Hematopoietic multipotent progenitor cell treated with erythropoietin and hydrocortisone succinate and interleukin-3 and kit ligand, for 15 days (in vitro differentiated cells): ENCODE measurements at places on chromosomes 7 and 10.

DNA sequence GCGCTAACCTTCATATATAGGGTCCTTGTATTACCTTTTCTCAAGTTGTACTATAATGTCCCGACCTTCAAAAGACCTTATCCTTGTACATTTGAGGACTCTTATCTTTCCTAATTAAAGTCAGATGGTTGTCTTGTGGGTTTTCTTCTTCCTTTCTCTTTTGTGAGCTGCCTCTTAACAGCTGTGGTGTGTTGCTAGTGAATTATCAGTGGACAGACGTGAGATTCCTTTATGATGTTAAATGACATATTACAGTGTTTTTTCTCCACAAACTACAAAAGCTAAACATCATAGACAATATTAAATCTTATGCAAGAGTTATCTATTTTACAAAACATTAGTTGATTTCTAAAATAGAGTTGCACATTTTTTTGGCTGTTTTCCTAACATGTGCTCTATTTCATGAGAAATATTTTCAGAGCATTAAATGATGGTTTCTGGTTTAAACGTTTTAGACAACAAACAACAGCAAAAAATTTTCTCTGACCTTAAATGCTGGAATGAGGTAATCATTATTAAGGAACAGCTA, 272.2 kb upstream of the NPVF start:
- DNase-seq, result no peak

- no peak for DNase-seq
These were observed 82.0 kb downstream of the ARL4A start for GRCh38 chr7:12769444-12769843.

DNA sequence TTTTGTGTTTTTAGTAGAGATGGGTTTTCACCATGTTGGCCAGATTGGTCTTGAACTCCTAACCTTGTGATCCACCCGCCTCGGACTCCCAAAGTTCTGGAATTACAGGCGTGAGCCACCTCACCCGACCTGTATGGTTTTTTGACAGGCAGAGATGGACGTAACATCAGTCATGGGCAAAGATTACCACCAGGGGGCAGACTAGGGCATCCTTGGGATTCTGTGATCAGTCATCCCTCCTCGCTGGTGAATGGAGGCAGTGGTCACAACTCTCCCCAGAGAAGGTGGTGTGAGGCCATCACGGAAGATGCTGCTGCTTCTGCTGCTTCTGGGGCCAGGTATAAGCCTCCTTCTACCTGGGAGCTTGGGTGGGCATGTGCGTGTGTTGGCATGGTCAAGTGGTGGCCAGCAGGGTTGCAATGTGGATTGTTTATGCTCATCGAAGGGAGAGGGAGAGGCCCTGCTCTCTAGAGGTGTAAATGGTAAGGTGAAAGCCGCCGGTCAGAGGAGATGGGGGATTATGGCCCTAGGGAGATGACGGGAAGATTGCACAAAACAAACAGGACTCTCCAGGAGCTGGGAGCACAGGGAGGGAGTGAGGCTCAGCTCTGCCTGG, 122.7 kb upstream of the PRSS1 start:
- DNase-seq, result peak; percentile 62

- DNase-seq, result no peak
These were observed 37.3 kb downstream of the HBP1 start for GRCh38 chr7:107206136-107206535.

- no peak for DNase-seq
These were observed 72.5 kb downstream of the SYPL1 start for GRCh38 chr7:106039486-106040060.

DNA sequence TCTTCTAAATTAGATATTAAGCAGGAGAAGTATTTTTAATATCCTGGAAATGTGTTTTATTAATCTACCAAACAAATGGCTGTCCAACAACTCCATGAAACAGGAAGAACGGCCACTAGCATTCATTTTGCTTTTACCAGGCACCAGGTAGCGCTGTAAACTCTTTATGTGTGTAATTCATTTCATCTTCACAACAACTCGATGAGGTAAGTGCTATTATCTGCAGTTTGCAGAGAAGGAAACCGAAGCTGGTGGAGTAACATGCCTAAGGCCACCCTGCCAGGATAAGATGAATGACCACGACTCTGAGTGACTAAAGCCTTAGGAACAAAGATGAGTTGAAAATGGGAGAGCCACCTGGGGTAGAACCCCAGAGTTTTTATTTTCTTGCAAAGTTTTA, 101.2 kb downstream of the KIAA1217 start:
- DNase-seq, result no peak

DNA sequence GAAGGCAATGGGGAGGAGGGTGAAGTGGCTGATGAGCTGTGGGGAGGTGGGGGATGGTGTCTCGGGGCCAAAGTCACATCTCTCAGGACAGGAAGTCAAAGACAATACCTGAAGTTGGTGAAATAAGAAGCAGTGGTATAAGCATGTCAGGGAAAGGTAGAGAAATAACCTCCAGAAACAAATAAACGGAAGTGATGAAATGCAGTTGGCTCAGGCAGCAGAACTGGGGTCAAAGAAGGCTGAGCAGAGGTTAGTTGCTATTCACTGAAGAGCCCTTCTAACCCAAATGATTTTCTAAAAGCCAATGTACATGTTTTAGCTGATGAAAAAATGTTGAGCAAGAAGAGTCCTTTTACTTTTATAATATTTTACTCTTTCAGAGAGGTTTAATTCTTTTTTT, 78.6 kb upstream of the ADRB1 start:
- no peak for DNase-seq

- DNase-seq, result no peak
These were observed 20.8 kb upstream of the INSIG1 start for GRCh38 chr7:155276800-155277375.

- no peak for DNase-seq
These were observed 266.9 kb downstream of the USP6NL start for GRCh38 chr10:11344550-11344949.

GRCh38 chr10:5783300-5783699, 29.9 kb downstream of the GDI2 start:
- DNase-seq, result no peak

DNA sequence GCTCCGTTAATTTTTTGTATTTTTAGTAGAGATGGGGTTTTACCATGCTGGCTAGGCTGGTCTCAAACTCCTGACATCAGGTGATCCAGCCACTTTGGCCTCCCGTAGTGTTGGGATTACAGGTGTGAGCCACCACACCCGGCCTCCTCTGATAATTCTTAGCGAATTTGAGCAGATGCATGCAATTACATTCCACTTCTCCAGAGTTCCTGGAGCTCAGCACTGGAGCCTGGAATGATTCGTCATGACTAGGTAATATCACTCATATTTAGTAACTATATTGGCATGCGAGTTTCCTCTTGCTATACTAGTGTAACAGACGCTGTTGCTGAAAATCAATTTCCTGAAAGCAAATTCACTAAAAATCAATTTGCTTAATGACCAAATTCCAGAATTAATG, 86.8 kb downstream of the MKX start:
- no peak for DNase-seq

GRCh38 chr7:24143547-24143946, 140.4 kb upstream of the NPY start:
- no peak for DNase-seq

- no peak for DNase-seq
These were observed 39.3 kb upstream of the DUSP5 start for GRCh38 chr10:110458266-110458920.

GRCh38 chr10:119443970-119444660, 98.4 kb downstream of the RGS10 start:
- DNase-seq, result no peak

DNA sequence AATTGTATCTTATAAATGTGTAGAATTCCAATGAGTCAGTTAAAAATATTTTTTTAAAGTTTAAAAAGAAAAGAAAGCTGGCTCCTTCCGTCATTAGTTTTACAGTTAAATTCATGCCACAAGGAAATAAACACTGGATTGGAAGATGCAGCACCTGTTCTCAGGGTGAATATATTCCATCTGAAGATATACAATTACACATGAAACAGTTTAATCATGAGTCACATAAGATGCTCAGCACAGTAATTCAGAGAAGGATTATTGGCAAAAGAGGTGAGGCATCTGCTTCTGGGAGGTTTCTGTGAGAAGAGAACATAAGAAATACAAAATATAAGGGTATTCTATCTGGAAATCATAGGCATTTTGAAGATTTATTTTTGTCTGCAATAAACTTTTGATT, 376.5 kb upstream of the SORCS1 start:
- DNase-seq, result no peak

- no peak for DNase-seq
These were observed 93.5 kb downstream of the PAXIP1 start for GRCh38 chr7:154909241-154910105.

DNA sequence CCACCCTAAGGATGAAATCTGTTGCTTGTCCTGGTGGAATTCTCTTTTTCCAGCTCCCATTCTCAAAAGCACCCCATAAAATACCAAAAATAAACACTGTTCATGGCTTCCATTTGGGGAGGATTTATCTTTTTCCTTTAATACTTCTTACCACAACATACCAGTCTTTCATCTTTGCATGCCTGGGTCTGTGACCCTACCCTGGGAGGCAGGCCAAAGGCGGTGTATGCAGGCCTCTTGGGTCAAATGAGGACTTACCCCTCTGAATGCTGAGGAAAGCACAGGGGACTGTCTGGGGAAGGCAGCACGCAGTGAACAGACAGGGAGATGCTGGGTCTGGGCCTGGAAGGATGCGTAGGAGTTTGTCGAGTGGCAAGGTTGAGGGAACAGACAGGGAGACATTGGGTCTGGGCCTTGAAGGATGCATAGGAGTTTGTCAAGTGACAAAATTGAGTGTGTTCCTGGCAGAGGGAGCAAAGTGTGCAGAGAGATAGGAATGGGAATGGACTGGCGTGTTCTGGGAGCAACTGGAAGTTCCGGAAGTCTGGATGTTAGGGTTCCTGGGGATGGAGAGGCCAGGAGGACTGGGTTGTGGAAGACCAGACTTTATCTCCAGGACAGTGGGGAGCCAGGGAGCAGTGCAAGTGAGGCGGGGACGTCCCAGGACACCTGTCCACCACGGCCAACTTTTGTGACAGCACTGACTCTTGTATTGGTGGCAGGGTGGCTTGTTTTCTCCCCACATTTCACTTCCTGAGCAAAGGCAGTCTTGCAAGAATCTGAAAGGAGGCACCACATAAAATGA, 40.8 kb downstream of the MYL10 start:
- no peak for DNase-seq

DNA sequence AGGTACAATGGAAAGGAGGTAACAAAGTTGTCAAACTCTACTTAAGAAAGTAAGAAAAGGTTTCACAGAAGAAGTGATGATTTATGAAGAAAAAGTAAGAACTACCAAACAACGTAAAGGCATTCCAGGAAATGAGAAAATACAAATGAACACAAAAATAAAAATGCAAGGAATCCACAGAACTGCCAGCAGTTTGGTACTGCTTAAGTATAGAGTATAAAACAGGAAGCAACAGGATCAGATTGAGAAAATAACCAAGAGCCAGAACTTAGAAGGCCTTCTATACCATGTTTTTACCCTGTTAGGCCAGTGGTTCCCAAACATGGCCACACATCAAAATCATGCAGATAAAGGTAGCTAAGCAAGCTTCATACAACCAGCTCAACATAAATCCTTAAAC, 9.2 kb downstream of the NDUFA5 start:
- DNase-seq, result no peak

- DNase-seq, result no peak
These were observed 129.4 kb upstream of the SAMD8 start for GRCh38 chr10:74981831-74982633.

- DNase-seq, result no peak
These were observed 32.6 kb upstream of the UNCX start for GRCh38 chr7:1200045-1200444.

DNA sequence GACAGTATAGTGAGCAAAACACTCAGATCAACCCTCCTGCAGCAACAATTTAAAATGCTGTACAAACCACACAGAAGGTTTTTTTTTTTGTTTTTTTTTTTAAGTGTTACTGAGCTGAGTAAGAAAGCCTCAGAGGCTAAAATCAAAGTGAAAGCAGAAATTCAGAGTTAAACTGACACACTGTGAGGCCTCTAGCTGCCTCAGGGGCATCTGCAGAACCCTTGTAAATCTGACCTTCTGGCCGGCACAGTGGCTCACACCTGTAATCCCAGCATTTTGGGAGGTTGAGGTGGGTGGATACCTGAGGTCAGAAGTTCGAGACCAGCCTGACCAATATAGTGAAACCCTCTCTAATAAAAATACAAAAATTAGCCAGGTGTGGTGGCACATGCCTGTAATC, 7.4 kb upstream of the GNA12 start:
- no peak for DNase-seq

GRCh38 chr10:84665883-84666463, 337.6 kb downstream of the CCSER2 start:
- peak; percentile 20 for DNase-seq

GRCh38 chr10:132464256-132465192, 67.5 kb downstream of the PWWP2B start:
- DNase-seq, result no peak

DNA sequence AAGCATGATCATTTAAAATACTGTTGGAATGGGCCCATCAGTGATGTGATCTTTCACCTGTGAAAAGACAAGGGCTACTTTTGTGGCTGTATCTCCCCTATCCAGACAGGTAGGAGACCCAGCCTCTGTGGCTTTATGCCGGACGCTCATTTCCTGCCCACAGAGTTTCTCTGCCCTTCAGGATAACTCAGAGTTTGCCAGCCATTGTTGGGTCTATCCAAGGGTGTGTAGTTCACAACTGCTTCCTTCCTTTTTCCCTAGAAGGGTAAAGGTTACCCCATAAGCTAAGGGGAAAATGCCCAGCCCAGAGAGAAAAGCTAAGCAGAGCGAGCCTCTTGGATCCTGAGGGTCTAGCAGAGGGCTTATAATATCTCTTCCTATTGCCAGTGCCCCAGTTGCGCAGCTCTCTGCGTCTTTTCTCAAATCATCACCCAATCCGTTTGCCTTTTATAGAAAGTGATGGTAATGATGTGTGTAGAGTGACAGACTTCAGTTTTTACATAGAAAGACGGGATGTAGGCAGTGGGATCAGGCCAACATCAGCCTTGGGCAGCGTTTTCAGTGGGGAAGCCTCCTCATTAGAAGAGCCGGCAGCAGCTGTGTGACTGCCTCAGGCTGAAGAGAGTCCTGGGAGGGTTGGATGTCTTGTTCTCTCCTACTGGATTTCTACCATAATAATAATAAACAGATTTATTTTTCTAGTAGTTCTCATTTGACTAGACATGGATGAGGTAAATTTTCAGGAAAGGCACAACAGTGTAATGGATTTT, 80.5 kb downstream of the MET start:
- DNase-seq, result no peak

- DNase-seq, result no peak
These were observed 20.4 kb downstream of the GRID2IP start for GRCh38 chr7:6530626-6531491.

DNA sequence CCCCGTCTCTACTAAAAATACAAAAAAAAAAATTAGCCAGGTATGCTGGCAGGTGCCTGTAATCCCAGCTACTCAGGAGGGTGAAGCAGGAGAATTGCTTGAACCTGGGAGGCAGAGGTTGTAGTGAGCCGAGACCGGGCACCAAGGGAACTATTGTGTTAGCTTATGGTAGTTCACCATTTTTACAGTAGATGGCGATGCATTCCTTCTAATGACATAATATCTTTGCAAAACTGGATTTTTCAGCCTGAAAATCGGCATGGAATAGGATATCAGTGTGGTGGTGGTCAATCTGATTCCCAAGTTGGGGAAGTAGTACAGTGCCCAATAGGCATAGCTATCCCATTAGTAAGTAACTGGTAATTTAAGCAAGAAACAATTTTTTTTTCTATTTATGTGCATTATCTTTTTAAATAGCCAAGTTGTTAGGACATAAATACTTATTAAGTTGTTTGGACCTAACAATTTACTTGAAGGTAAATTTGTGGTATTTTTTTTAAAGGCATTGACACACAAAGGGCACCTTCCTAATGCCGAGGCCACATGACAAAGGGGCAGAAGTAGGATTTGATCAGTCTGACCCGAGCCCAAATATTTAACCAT, 17.6 kb upstream of the IMPDH1 start:
- peak; percentile 61 for DNase-seq

- no peak for DNase-seq
These were observed 507.6 kb upstream of the FOXK1 start for GRCh38 chr7:4174451-4174850.
